ENCODE measurements at places on chromosomes 2 and 18.
A peak's percentile ranks its signal among the peaks of the same experiment; 100 is the strongest.

GRCh38 chr18:79395761-79396404 is at the start of gene NFATC1:
NFATC1 (plus strand) TSS chr18:79395930; CDS start chr18:79396225, 295 bp downstream.
- peak; percentile 66 for DNase-seq

- DNase-seq, result peak; percentile 37
These were observed 35.8 kb upstream of the AFF3 start for GRCh38 chr2:100178085-100178788.

GRCh38 chr2:49404108-49404507 is 249.8 kb upstream of the FSHR start:
- DNase-seq, result no peak

DNA sequence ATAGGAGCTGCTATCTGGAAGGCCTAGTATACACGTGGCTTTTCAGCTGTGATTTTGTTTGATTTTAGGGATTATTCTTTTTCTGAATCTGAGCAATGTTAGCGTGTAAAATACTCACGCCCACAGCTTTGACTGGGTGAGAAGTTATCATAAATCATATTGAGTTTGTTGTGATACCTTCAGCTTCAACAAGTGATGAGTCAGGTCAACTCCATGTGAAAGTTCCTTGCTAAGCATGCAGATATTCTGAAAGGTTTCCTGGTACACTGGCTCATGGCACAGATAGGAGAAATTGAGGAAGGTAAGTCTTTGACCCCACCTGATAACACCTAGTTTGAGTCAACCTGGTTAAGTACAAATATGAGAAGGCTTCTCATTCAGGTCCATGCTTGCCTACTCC is at the start of gene GKN1:
Gene GKN1 (plus strand): TSS at position 386 of the 400 bp plus-strand sequence. CDS start 42 bp downstream, outside the sequence.
- no peak for DNase-seq

GRCh38 chr2:64283006-64283570 is 138.9 kb upstream of the PELI1 start:
- DNase-seq, result no peak

DNA sequence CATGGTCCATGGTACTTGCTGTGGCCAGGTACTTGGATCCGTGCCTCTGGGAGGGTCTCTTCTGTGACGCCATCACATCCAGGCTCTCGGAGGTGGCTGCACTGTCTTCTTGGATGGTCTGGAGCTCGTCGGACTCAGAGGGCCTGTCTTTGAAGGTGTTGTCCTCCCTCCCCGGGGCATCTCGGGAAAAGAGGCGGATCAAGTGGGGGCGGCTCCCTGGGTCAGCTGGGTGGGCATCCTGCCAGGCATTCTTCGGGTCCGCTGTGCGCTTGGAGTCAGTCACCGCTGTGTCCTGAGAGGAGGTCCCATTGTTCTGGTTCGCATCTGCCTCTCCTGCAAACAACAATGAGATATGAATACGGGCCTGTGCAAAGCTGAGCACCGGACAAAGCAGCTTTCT is 115.6 kb downstream of the MBP start:
- no peak for DNase-seq

- no peak for DNase-seq
These were observed 20.8 kb downstream of the ATG4B start for GRCh38 chr2:241658296-241658695.

GRCh38 chr2:176584333-176584732 is 315.1 kb downstream of the MTX2 start:
- DNase-seq, result no peak

GRCh38 chr2:234480337-234480736 is 16.5 kb downstream of the ARL4C start:
- no peak for DNase-seq

DNA sequence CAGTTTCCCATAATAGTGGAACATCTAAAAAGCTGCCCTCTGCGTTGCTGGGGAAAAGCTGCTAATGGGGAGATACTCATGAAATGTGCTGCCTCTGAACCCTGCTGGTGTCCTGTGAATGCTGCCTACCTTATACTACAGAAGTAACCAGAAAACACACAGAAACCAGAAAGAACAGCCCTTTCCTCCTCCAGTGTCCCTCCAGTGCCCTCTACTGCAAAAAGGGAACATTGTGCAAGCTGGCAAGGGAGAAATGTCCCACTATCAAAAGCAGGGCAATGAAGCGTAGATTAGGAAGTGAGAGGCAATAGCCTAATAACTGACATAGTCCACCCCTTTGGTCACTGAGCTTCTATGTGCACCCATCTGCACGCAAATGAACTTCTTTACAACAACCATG is 162.7 kb upstream of the ETAA1 start:
- DNase-seq, result no peak

DNA sequence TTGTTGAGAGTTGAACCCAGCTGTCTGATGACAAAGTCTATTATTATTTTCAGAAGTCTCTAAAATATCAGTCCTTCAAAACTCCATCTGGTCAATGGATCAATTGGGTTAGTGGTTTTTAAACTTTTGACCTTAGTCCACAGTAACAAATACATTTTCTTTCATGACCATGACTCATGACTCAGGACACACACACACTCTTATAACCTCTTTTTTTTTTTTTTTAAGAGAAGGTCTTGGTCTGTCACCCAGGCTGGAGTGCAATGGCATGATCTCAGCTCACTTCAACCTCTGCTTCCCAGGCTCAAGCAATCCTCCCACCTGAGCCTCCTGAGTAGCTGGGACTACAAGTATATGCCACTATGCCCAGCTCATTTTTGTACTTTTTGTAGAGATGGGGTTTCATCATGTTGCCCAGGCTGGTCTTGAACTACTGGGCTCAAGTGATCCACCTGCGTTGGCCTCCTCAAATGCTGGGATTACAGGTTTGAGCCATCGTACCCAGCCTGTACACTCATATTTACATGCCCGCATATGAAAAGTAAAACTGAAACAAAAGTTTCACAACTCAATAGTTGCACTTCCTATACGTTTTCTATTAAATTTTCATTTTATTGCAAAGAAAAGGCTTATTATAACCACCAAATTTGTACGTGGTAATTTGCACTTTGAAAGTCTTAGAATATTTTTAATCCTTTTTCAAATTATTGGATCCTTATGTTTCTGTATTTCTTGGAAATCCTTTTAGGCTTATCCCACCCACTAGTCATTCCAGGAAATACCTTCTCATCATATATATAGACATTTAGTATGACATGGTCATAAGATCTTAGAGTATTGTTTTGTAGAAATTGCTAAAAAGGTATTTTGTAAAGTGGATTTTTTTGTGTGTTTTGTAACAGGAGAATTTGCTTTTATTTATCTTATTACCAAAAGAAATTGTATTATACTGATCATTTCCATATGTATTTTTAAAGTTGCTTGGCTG is 199.0 kb downstream of the LPIN1 start:
- DNase-seq, result peak; percentile 53

DNA sequence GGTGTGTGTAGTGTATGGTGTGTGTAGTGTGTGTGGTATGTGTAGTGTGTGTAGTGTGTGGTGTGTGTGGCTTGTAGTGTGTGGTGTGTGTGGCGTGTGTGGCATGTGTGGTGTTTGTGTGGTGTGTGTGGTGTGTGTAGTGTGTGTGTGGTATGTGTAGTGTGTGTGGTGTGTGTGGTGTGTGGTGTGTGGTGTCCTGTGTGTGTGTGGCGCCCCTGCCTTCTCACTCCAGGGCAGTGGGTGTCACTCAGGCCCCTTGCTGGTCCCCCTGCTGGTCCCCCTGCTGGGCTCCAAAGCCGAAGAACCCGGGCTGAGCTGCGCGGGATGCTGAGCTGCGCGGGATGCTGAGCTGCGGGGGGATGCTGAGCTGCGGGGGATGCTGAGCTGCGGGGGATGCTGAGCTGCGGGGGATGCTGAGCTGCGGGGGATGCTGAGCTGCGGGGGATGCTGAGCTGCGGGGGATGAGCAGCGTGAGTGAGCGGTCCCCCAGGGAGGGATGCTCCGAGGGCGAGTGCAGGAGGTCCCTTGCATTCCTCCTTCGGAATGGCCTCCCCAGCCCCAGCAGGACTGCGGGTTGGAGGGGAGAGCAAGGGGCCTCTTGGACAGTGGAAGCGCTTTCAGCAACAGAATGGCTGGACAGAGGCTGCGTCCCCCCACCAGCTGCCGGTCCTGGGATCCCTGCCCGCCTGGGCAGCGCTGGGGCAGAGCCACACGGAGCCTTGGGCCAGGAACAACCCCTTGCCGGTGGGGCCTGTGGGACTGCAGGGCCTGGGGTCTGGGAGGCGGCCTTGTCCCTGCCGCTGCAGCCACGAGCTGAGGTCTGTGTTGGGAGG is 3.4 kb upstream of the RTP5 start:
- no peak for DNase-seq

GRCh38 chr18:7065736-7066135 is 51.9 kb downstream of the LAMA1 start:
- DNase-seq, result no peak

DNA sequence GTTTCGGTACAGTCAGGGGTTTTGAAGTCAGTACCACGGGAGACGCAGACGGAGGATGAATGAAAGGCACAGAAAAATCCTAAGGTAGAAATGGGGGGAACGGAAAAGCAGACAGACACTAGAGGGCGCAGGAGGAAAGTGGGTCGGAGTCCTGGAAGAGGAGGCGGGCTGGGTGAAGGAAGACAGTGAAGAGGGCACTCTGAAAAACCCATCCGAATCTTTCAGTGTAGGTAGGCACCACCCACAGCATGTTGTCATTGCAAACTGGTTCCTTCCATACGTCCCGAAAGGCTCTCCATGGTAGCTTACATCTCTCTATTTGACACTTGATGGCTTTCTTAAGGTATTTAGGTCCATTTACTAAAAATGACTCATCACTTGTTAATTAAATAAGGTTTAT is 18.5 kb upstream of the ZNF236 start:
- peak; percentile 75 for DNase-seq

DNA sequence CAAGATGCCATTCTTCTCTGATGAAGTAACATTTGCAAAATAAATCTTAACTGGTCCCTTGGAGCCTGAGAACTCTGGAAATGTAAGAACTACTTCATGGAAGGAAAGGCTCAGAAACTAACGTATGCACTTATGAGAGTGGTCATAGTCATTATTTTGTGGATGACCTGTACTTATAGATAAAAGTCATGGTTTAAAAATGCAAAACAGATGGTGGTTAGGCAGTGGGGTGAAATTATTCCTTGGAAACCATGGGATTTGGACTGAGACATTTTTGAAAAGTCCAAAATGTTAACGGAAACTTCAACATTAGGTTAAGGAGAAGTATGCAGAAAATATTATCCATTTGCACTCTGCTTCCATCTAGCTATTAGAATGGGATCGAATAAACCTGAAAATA is 223.0 kb downstream of the ICOS start:
- no peak for DNase-seq

GRCh38 chr2:48510329-48510728 is 19.6 kb upstream of the STON1 start:
- no peak for DNase-seq

- no peak for DNase-seq
These were observed 18.0 kb upstream of the KLHL23 start for GRCh38 chr2:169715379-169716237.

GRCh38 chr2:66201242-66201641 is 233.7 kb upstream of the MEIS1 start:
- no peak for DNase-seq

DNA sequence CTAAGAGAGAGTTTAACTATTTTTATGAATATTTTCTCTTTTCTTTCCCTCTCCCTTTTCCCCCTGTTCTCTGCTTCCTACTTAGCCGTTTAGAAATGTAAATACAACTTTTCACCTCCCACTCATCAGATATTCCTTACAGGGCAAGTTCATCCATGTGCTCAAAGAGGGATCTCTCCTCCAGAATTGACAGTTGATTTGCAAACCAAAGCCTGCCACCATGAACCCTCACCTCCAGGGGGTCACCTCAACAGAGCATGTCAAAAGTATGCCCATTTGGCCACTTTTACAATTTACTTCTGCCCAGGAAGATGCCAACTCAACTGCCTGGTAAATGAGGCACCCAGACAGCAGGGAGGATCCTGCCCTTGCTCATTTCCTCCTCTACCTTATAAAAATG is 149.2 kb upstream of the GYPC start:
- no peak for DNase-seq

DNA sequence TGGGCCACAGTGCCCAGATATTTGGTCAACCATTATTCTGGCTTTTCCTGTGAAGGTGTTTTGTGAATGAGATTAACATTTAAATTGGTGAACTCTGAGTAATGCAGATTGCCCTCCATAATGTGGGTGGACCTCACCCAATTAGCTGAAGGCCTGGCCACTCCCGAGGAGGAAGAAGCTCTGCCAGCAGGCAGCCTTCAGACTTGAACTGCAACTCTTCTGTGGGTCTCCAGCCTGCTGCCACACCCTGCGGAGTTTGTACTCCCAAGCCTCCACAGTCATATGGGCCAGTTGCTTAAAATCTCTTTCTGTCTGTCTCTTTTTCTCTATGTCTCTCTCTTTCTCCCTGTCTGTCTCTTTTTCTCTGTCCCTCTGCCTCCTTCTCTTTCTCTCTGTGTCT is 262.7 kb downstream of the MYCN start:
- no peak for DNase-seq

DNA sequence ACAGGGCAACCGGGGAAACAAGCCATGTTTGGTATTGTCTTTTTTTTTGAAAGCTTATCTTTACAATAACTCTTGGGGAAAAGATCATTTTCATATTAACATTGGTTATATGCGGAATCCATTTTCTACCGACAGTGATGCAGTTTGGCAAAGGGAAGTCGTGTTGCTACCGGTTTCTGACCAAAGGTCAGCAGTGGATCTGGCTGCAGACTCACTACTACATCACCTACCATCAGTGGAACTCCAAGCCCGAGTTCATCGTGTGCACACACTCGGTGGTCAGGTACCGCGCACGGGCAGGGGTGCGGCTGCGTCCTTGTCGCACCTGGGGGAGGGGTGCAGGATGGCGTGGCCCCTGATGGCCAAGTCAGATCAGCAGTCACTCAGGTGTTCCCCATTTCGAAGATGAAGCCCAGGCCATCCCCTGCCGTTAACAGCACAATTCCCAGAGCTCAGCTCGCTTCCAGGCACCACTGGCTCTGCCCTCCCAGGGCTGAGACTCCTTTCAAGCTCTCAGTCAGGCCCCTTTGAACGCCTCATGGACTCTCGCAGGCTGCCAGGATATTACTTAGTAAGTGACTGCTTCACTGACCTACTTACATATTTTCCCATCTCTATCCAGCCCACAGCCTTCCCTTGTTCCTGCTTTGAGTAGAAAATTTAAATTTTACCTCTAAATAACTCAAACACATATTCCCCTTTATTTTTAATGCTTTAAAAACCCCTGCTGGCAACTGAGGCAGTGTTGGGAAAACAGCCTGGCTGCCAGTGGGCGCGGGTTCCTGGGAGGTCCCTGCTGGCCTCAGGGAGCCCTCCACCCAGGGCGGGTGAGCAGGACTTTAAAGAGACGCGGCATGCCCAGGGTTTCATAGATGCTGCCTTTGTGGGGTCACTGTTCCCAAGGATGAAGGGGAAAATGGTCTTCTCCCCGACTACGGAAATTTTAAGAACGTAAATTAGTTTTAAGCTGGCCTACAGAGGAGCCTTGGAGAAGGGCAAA is 33.6 kb upstream of the RPL31 start:
- DNase-seq, result no peak

- peak; percentile 17 for DNase-seq
These were observed 250.2 kb downstream of the OTX1 start for GRCh38 chr2:63300835-63301234.
